ENCODE measurements at places on chromosomes 2 and 18.

- peak; percentile 31 for DNase-seq
Measured at GRCh38 chr18:59271606-59272220, 1.5 kb downstream of the RAX start.

DNA sequence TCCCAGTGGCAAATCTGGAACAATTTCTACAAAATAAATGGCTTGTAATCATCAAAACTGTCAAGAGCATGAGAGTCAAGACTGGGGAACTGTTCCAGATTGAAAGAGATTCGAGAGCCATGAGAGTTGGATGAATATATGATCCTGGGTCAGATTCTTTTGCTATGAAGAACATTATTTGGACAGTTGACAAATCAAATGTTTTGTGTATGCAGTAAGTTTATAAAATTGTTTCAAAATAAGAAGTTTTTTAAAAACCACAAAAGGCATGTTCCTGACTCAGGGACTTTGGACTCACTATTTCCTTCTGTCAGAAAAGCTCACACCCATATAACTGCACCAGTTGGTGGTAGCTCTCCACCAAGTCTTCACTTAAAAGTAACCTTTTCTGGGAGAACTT is 38.5 kb downstream of the ROCK2 start:
- no peak for DNase-seq

DNA sequence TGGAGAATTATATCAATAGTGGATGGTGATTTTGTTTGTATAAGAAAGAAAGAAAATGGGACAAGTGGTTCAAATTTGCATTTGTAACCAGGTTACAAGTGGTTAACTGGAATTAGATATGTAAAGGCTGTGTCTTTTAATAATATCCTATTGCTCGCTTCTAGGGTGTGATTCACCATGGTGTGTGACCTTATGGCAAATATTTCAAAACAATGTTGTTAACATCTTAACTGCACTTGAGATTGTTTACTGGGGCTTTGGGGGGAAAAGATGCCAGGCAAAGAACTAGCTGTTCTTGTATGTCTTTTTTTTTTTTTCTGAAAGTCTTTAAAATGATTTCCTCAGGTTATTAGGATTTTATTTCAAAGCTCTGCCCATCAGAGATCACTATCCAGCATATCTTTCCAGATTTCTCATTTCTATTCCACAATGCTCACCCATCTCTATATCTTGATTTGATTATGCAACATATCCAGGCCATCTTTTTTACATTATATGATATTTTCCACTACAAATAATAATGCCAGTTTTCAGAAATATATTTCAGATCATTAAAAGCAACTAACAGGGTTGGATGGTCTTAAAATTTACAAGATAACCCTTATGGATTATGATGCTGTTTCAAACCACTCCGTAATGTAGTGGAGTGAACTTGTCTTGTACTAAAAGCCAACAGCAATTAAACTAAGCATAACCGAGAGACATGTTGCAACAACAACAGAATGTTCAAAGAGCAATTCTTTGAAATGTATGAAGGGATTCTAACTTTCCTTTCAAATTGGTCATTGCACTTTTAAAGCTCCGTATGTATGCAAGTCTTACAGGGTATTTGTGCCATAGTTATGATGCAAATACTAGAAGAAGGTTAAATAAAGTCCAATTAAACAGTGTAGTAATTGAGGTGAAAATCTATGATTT is 341.5 kb upstream of the ETAA1 start:
- DNase-seq: no peak

DNA sequence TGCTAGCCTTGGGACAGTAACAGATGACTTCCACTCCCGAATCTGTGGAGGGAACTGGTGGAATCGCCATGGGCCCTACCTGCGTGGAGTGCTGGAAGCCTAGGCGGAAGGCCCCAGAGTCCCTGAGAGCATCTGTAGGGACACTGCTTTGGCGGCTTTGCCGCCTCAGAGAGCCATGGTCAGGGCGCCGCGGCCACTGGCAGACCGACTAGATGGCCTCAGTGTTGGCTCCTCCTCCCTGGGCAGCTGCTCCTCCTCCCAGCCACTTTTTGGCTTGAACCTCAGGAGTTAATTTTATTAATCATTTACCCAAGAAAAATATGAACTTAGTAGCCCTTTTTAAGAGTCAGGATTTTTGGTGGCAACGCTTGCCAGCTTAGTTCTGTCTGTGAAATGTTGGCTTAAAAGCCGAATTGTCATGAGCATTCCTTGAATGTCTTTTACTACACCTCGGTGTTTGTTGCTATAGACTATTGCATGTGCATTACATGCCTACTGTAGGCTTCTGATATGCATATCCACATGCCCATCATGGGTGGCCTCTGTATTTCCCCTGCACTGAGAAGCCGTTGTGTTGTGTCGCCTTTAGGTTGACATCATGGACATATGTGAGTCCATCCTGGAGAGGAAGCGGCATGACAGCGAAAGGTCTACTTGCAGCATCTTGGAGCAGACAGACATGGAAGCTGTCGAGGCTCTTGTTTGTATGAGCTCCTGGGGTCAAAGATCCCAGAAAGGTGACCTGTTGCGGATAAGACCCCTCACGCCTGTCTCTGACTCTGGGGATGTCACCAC is 2.4 kb downstream of the KLF11 start:
- no peak for DNase-seq

DNA sequence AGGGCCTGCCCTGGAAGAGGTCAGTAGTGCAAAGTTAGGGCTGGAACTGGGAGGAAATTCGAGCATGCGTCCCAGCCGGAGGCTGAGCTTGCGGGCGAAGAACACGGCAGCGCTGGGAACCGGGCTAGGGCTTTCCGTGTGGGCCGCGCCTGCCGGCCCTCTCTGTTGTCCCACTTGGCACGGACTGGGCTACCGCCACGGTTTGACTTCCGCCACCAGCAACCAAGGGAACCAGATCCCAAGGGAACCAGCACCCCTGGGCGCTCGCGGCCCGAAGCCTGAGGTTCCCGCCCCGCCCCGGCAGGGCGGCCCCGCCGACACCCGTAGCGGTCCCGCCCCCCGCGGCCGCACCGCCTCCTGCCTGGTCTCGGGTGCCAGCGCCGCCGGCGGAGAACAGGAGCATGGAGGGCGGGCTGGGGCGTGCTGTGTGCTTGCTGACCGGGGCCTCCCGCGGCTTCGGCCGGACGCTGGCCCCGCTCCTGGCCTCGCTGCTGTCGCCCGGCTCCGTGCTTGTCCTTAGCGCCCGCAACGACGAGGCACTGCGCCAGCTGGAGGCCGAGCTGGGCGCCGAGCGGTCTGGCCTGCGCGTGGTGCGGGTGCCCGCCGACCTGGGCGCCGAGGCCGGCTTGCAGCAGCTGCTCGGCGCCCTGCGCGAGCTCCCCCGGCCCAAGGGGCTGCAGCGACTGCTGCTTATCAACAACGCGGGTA is at the start of gene SPR:
Gene SPR (plus strand): TSS at position 377 of the 708 bp plus-strand sequence. CDS start 25 bp downstream, at position 402.
- DNase-seq: peak; percentile 75

DNA sequence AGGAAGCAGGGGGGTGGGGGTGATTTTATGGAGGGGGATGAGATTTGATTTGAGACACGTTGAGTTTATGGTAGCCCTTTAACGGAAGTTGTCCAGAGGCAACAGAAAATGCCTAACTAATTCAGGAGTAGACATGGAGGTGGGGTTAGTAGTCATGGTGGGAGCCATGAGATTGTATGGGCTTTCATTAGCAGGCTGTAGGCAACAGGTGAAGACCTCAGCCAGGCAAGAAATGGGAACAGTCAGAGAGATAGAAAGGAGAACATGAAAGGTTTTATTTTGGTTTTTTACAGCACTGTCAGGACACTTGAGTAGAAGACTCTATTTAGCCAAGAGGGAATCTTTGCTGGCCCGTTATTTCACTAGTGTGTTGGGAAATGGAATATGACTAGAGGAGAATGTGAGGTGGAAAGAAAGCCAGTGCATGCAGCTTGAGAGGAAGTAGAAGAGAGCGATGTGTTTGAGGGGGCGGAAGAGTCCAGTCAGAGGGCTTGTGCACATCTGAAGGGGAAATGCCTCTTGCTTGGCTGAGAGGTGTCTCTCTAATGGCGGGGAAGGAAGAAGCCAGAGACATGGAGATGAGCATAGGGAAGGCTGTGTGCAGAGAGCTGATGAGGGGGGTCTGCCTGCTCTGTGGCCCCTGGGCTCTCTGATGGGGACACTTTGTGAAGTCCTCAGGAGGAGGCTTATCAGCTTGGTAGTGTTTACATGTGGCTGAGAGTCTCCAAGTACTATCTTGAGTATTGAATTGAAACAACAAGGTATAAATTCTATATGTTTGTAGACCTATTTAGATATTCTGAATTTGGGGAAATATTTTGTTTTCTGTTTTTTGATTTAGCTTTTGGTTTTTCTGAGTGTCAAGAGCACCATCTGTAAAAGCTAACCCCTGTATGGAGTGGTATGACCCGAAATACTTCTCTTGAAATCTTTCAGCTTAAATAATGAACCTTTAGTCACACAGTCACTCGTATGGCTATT is 66.9 kb upstream of the ITM2C start:
- DNase-seq: peak; percentile 55
